Activated gamma-delta T cell (primary cell): ENCODE measurements at places on chromosomes 7 and 10.

DNA sequence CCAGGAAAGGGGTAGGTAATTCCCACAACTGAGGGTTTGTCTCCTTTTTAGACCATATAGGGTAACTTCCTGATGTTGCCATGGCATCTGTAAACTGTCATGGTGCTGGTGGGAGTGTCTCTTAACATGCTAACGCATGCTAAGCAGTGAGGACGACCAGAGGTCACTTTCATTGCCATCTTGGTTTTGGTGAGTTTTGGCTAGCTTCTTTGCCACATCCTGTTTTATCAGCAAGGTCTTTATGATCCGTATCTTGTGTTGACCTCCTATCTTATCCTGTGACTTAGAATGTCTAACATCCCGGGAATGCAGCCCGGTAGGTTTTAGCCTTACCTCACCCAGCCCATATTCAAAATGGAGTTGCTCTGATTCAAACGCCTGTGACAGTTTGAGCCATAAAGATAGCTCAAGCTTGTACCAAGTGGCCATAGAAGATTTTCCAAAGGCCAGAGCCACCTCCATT lies 176.0 kb upstream of the NAMPT start:
- DNase-seq, result no peak

DNA sequence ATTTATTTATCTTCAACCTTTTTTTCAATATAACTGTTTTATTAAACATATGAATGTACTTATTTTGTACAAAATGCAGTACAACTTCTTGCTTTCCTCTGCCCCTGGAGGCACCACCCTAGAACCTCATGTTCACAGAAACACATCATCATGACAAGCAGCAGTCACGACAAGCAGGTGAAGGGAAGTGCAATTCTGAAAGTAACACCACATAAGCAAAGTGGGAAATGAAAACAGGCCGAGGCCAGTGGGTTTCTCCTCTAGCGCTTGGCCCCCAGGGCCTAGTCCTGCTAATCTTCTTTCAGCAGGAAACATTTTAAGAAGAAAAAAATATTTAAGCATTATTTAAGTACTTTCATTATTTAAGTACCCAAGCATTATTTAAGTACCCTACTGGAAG lies 598.1 kb downstream of the SH2D4B start:
- no peak for DNase-seq

DNA sequence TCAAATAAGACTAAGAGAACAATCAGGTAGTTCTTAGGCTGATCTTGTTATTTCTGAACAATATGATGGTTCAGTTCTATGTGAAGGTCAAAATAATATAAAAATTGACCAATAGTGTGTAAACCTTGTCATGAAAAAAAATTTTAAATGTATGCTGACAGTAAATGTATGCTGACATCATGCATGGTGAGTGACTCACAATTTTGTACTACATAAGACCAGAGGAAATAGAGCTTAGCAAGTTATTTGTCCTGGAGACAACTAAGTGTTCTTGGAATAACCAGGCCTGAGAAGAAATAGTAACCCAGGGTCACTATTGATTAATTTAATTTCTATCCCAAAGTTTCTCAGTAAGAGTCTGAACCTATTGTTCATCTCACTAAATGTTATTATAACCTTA lies 182.2 kb upstream of the PCDH15 start:
- DNase-seq, result no peak

DNA sequence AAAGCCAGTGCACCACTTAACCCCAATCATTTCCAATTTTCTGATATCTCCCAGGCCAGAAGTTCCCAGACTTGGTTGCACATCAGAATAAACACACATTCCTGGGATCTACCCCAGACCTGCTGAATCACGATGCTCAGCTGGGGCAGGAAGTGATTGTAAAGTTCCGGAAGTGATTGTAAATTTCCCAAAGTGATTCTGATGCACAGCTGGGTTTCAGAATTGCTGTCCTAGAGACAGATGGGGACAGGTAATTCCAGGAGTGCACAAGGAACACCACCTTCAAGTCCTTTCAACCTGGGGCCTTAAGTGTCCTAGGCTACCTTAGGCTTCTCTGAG lies 104.2 kb upstream of the EEPD1 start:
- no peak for DNase-seq

- DNase-seq, result no peak
Measured at GRCh38 chr7:155211173-155211572, 86.5 kb upstream of the INSIG1 start.

DNA sequence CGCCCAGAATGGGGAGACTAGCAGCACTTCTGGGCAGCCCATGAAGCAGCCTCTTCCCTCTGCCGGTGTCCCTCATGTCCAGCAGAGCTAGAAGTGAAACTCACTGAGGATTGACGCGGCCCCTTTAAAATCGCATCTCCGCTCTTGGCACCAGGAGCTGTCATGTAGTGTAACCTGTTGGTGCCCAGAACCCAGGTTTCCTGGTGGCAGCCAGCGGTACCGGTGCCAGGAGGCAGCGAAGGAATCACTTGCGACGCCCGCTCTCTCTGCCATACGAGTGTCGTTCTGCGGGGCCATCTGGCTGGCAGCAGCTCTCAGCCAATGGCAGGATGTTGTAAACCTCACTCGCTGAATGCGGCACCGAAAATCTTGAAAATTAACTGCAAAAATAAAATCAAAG lies 82.7 kb downstream of the CUX1 start:
- DNase-seq, result no peak

- DNase-seq, result no peak
Measured at GRCh38 chr7:137903382-137904169, 56.8 kb upstream of the DGKI start.

DNA sequence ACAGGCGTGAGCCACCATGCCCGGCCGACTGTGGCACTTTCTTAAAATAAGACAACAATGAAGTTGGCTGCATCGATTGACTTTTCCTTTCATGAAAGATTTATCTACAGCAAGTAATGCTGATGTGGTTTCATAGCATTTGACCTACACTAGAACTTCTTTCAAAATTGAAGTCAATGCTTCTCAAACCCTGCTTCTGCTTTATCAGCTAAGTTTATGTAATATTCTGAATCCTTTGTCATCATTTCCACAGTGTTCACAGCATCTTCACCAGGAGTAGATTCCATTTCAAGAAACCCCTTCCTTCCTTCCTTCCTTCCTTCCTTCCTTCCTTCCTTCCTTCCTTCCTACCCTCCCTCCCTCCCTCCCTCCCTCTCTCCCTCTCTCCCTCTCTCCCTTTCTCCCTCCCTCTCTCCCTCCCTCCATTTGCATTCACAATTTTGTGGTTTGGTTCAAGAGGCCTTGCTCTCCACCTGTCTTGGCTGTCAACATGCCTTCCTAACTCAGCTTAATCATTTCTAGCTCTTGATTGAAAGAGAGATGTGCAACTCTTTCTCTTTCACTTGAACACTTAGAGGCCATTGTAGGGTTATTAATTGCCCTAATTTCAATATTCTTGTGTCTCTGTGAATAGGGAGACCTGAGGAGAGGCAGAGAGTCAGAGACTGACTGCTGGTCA lies 52.1 kb downstream of the HDAC9 start:
- DNase-seq, result no peak

DNA sequence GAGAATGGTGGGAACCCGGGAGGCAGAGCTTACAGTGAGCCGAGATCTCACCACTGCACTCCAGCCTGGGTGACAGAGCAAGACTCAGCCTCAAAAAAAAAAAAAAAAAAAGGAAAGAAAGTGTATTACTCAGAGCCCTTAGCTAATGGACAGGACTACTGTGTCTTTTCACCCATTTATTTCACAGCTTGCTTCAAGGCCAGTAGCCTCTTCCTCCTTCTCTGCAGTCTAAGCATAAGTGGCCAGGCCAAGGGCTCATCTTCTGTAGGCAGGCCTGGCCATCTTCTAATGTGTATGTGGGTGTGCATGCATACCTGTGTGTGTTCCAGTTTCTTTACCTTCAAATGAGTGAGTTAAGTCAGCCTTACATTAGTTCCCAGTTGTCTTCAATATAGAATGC lies 94.8 kb upstream of the GDF10 start:
- no peak for DNase-seq

DNA sequence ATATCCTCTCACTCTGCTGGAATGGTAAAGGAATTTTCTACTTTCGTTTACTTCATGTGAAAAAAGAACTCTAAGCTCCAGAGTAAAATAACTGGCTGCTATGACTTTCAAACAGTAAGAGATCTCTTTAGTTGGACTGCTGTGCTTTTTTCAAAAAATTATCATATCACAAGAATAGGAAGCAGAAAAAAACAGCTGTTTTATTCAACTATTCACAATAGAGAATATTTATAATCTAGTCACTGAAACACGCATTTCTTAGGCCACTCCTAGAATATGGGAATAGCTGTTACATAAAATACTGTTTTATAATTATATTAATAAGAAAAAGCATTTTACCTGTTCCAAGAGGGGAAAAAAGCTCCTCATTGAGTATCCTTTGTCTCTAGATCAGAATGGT lies 29.7 kb downstream of the NOC3L start:
- no peak for DNase-seq

DNA sequence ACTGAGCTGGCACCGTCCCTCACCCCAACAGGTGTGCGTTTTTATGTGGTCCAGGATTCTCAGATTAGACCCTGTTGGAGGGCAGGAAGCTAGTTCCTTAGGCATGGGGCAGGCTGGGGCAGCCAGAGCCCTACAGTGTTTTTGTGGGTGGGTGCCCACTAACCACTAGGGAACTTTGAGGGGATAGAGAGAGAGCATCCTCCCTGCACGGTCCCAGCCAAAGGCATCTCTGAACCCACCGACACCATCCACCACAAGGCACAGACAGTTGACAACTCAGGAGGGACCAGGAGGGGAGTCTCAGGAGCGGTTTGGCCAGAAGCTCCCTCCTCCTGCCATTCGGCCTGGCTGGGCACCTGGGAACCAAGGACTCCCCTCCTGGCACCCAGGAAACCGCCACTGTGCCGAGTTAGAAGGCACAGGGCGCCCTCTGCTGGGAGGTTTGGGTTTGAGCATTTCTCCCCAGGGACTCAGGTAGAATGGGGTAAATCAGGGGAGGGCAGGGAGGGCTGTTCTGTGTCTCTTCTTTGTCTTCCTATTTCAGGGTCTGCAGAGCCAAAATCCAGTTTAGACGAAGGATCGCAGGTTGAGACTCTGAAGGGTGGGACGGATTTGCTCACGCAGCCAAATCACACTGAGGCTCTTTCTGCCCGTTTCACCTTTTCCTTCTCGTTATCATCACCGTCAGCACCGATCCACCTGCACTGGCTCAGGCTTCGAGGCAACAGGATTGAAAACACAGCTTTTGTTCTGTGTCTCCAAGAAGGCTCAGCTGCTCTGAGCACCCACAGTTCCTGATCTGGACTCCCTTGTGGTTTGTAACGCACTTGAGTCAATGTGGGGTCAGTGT lies 84.8 kb upstream of the COL13A1 start:
- DNase-seq, result no peak

- no peak for DNase-seq
Measured at GRCh38 chr10:100637785-100638184, 102.0 kb downstream of the HIF1AN start.

GRCh38 chr10:69505636-69506318 lies 54.5 kb downstream of the TSPAN15 start:
- DNase-seq, result no peak

DNA sequence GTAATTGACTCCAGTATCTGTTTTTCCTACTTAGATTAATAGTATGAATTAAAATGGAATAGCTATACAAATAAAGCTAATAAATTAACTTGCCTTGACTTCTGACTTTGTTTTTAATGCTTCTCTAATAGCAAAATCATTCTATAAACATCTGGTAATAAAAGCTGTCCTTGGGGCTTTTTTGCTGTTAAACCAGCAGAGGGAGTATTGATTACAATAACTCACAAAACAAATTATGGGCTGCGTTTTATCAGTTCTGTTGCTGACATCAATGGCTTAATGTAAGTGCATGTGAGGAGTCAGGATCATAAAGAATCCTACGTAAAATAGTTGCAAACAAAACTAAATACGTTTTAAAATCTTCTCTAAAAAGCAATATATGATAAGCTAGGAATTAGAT lies 667.8 kb downstream of the PCDH15 start:
- DNase-seq, result no peak

DNA sequence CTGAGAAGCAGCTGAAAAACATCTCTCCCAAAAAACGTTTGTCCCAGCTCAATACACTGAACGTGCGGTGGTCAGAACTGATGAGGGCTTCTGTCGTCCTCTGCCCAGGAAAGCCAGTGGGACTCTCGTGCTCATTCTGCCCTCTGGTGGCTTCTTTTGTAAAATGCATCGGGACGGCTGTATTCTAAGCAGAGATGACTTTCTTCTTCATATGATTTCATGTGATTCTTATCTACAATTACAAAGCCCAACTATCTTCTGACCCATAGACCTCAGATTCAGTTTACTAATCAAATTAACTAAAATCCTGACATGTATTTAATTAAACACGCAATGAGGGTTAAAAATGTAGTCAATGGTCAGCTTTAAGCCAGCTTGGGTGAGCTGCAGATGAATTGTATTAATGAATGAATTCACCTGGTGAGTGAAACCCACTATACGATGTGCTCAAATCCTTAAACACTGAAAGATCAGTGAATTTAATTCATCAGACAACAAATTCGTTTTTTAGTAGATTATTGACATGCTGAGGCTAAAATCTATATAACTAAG lies 117.6 kb upstream of the FAM204A start:
- DNase-seq, result no peak

GRCh38 chr10:125953778-125954385 lies 57.5 kb downstream of the FANK1 start:
- DNase-seq, result no peak

- DNase-seq, result no peak
Measured at GRCh38 chr7:2134740-2135139, 98.0 kb downstream of the MAD1L1 start.

DNA sequence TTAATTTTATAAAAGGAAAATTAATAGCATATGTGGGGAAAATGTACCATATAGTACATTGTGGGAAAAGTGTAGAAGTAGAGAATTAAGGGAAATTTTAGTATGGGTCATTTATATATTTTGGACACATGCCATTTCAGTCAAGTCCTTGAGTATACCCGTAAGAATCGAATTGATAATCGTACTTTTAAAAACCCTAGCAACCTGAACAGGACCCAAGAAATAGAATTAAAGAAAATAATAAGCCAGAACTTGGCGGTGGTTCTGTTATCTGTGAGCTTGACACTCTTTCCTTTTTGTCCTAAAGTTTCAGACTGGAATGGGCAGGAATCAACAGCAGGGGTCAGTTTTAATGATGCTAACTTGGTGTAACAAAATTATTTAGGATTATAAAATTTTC lies 221.0 kb downstream of the CDK14 start:
- no peak for DNase-seq

- no peak for DNase-seq
Measured at GRCh38 chr7:96303105-96303685, 18.7 kb downstream of the SLC25A13 start.

GRCh38 chr10:5876181-5876768 lies 13.4 kb downstream of the ANKRD16 start:
- no peak for DNase-seq

DNA sequence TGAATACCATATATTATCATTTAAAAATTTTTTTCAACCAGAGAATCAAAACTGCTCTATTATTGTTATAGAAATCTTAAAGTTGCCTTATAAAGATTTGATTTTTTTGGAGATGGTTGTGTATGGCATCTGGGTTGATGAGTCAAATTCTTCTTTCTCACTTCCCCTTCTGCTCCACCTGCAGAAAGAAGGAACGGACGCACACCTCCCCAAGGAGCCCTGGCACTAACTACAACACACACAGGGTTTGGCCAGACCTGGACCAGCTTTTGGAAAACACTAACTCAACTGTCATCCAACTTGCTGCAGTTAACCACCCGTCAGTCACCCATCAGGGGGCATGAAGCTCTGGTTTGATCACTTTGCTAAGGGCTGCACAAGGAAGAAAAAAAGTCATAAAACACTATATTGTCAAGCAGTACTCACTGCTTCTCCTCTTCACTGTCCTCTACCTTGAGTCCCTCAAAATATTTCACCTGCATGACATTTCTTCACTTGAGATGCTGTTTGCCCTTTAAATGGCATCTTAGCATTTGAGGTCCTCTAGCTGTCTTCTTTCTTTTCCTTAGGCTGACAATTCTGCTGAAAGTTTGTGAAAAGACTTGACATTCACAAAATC lies 266.7 kb upstream of the PHF14 start:
- no peak for DNase-seq
